Uterus (tissue), 4 donors: ENCODE measurements at places on chromosomes 11 and 22. TPM values are rescaled to one million over a fixed set of nuclear protein-coding genes. Genes with fewer than 3 reads are reported as not detected.

Gene CARD10
- total RNA-seq = 4.6 TPM

- no peak for DNase-seq
These were observed 71.9 kb downstream of the FBXO7 start for GRCh38 chr22:32546496-32546895.

Gene MYEOV
- not detected for total RNA-seq

Gene TMPRSS13
- not detected for total RNA-seq

Gene MS4A12
- total RNA-seq = not detected

- DNase-seq = no peak
These were observed 29.3 kb upstream of the TCF20 start for GRCh38 chr22:42299586-42300258.

- DNase-seq = no peak
These were observed 40.3 kb upstream of the RASSF10 start for GRCh38 chr11:12968826-12969225.

DNA sequence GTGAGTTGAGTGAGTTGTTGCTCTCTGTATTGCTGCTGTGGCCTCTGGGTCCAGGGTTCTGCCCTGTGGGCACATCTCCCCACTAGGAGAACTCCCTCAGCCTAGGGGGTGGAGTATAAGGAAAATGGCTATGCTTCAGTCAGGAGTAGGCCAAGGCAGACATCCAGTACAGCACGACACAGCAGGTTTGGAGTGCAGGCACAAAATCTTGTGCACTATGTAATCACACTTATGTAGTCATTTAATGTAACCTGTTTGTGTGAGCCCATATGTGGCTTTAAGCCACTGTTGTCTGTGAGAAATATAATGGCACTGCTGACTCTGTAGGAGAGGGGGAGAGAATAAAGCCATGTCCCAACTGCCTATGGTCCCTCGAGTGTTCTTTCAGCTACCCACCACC, 90.1 kb downstream of the CCDC83 start:
- DNase-seq = no peak

DNA sequence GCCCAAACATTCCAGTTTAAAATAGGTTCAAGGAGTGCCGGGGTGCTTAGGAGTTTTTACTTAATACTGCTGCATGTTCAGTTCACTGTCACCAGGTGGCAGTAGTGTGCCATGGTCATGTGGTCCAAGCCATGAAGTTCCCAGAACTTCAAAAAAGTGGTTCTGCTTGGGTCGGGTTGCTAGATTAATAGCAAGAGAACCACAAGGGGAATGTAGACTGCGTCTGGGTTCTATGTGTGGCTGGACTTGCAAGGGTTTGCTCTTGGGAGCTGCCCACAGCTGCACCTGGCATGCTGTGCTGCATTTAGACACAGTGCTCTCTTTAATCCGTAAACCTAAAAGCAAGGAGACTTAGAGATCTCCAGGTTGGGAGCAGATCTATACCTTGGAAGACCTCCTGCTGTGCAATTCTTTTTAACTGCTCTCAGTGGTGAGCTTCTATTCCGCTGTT, 6.5 kb upstream of the SPON1 start:
- peak; percentile 71 for DNase-seq

- DNase-seq = no peak
These were observed 15.3 kb upstream of the CAPN5 start for GRCh38 chr11:77051511-77051910.

DNA sequence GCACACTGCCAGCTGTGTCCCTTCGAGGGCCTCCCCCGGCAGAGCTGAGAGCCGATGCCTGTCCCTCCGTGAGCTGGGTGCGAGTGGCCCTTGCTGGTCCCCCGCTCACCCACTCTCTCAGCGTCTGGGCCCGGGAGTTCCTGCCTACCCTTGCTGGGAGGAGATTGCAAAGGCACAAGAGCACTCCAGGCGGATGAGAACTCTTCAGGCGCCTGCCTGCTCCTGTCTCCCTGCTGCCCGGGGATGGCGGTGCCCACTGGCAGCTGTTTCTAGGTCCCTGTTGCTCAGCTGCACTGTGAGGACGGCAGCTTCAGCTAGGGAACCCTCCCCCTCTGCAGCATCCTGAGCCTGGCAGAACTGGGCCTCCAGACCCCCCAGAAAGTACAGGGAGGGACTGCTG, 61.1 kb downstream of the FLRT1 start:
- no peak for DNase-seq

GRCh38 chr11:34680206-34680605, 59.3 kb downstream of the EHF start:
- DNase-seq = no peak

GRCh38 chr11:57464539-57465181, 4.3 kb downstream of the RTN4RL2 start:
- DNase-seq = no peak

Gene NAA40
- total RNA-seq = 2.1 TPM

GRCh38 chr11:96263238-96263763, 79.7 kb downstream of the MAML2 start:
- no peak for DNase-seq

DNA sequence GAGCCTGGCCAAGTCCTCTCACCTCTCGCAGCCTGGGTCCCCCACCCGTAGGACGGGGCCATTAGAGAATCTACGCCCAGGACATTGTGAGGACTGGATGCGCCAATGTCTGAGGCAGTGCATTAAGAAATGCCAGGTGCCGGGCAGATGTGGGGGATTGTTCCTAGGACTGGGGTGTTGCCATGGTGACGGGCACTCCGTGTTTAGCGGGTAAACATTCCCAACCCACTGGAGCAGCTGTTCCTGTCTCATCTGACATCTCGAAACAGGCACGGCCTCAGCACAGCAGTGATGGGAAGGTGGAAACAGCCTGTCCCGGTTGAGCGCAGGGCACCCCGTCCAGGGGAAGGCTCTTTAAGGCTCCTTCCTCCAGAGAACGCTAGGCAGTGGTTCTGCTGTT, 99.6 kb upstream of the RTL6 start:
- no peak for DNase-seq

DNA sequence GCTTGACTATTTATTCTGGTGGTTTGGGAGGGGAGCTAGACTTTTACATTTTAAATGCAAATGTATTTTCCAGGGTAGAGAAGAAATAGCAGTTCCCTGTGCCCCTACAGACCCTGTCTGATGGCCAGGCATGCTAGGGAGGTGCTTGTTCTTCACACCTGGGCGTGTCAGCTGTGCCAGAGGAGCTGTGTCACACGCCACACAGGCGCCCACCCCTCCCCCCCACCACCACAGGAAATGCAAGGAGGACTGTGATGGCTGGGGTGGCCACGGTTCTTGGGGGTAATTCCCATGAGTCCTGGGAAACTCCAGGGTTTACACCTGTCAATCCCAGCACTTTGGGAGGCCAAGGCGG, 82.2 kb downstream of the FLI1 start:
- no peak for DNase-seq

DNA sequence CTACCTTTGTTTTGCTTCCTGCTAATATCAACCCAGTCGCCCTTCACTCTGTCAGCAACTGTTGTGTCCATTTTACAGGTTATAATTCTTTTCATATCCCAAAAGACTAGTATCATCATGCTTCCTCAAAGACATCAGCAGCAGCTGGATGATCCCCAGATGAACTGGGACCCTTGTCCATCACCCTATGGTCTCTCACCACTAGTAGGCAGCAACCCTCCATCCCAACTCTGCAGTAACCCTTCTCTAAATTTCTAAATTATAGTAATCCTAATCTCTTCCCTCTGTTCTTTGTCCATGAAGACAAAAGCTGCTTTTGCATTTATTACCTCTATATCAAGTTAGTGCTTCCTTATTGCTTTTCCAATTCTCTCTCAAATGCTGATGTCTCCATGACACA, 1025.8 kb downstream of the FAM181B start:
- DNase-seq = no peak

DNA sequence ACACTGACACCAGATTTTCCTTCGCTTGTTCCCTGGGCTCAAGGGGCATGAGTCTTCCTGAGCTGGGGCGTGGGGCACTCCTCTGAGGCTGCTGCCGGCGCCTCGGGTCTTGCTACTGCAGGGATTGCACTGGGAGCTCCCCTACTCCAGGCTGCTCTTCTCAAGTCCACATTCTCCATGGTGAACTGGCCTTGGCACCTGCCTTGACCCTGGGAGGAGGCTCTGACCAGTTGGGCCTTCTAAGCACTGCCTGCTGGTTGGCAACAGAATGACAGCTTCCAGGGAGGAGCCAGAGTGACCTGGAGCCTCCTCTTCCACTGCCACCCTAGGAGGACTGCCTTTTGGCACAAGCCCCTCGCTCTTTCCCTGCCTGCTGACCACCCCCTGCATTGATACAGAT, 9.5 kb downstream of the FREY1 start:
- no peak for DNase-seq

Gene APOBEC3G
- 5.9 TPM for total RNA-seq

DNA sequence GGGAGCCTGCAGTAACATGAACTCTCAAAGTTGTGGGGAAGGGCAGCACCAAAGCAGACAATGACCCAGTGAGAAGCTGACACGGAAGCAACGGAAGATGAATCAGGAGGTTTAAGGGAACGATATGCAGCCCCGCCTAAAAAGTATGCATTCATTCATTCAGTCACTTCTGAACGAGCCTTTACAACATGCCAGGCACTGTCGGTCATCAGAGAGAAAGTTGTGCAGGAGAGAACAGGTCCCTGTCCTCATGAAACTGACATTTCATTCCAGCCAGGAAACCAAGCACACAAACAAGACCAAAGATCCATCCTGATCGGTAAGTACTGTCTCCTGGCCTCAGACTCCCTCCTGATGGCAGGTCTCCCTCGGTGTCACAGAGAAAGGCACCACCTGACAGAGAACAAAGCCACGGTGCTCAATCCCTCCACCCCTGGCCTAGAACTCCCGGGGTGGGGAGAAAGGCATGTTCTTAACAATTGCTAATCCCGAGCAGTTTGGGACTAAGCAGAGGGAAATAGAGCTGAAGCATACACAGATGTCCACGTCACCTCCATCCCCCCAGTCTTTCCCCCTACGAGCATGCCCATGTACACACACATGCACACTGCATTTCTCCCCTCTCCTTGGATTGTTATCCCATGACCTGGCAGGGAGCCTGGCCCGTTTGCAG, 49.3 kb downstream of the LRFN4 start:
- DNase-seq = peak; percentile 39

DNA sequence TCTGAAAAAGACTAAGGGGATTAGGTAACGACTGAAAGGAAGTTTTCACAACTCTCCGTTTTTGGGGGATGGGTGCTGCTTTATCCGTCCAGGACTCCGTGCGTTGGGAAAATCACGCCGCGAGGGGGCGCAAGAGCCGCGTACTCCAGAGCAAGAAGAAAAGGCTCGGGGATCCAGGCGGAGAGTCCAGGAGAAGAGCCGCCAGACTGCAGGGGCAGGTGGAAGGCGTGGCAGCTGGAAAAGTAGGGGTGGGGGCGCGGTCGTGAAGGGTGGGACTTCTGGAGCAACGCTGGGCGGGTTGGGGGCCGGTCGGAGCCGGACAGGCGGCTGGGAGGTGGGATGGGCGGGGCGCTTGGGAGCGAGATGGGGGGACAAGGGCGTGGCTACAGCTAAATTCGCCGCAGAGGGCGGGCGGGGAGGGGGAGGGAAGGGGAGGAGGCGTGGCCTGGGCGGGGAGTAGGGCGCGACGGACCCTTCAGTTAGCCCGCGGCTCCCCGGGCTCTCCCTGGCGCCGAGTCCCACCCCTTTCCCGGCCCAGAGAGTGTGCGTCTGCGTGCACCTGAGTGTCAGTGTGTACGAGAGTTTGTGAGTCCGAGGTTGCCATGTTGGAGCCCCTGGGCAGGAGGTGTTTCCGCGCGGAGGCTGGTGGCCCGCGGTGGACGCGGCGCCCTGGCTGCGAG, 613 bp upstream of the ARHGEF17 start:
- peak; percentile 100 for DNase-seq

- no peak for DNase-seq
These were observed 8.0 kb downstream of the MYO7A start for GRCh38 chr11:77136074-77136473.

- no peak for DNase-seq
These were observed 2.8 kb downstream of the TMEM109 start for GRCh38 chr11:60916669-60917206.

DNA sequence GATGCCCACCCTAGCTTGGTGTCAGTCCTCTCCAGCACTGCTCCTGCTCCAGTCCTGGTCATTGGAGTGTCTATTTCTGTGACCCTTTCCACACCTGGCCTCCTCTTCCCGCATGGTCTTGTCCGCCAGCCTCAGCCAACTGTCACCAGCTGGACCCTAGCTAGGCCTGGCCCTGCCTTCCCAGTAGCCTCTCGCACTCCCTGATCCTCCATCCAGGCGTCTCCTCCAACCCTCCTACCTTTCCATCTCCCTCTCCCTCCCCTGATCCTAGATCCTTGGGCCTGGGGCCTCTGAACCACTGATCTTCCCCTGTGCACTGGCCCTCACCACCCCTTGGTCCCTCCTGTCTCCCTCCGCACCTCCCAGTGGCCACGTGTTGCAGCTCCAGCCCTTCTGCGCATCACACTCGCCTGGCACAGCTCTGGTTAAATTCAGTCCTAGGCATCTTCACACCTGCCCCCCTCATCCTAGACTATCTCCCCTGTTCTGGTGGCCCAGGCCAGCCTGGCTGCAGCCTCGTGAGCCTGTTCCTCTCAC, 9.9 kb downstream of the SYNGR1 start:
- DNase-seq = no peak

GRCh38 chr22:29623059-29623458, 19.6 kb downstream of the NF2 start:
- DNase-seq = no peak

GRCh38 chr11:2590131-2590964, 109.4 kb downstream of the KCNQ1OT1 start:
- no peak for DNase-seq

DNA sequence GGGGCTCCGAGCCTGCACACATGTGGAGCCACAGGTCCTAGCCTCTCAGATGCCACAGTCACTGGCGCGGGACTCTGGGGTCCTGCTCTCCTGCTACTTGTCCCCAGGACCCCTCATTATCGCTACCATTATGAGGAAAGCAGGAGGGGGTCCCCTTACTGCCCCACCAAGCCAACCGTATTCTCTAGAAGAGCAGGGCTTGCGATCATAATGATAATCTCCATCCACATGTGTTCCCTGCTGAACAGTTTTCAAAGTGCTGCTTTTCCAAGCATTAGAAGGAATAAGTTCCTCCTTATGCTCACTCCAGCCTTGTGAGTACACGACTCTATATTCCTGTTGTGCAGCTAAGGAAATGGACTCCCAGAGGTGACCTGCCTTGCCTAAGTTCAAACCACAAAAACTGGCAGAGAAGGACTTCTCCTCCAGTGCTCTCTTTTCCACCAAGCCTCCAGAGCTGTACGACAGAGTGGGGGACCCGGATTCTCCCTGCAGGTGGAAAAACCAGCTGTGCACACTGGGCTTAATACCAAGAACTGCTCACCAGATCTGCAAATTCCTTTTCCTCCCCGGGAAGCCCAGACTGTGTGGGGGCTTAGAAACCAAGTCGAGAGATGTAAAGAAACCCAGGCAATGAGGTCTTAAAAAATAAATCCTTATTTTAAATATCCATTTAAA, 92.8 kb upstream of the DRD2 start:
- no peak for DNase-seq

Gene DKK3
- 117 TPM for total RNA-seq

Gene C11orf21
- not detected for total RNA-seq

Gene TP53I11
- 21.8 TPM for total RNA-seq
